RPMI7951 (cell line): ENCODE measurements at places on chromosomes 7 and 10.

DNA sequence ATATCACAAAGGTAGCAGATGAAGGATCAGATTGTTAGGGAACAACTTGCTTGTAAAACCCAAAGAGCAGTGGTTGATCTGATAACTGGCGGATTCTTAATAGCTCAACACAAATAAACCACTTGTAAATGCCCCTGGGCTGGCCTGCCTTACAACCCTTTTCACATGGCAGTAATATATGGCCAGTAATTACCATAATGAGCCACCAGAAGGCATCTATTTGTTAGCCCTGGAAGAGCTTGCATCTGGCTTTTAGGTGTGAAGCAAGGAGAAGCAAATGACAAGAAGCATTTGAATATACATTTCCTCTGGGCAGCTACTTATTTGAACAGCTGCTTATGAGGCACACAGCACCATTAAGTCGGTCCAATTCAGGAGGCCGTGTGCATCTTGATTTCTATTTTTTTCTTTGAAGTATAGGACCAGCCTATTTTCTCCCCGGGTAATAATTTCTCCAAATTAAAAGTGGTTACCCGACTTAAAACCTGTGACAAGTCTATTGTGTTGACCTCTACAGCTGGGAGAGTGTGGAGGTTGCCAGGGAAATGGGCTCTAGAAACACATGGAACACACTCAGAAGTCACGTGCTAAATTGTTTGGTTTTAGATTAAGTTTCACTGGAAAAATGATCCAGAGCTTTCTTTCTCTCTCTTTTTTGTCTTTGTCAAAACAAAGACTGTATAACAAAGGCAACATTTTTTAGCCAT, 113.4 kb downstream of the SEM1 start:
- DNase-seq, result peak; percentile 3

GRCh38 chr7:103857435-103857834, 132.0 kb downstream of the RELN start:
- DNase-seq, result no peak

GRCh38 chr10:51233337-51234100, 159.2 kb downstream of the PRKG1 start:
- no peak for DNase-seq

DNA sequence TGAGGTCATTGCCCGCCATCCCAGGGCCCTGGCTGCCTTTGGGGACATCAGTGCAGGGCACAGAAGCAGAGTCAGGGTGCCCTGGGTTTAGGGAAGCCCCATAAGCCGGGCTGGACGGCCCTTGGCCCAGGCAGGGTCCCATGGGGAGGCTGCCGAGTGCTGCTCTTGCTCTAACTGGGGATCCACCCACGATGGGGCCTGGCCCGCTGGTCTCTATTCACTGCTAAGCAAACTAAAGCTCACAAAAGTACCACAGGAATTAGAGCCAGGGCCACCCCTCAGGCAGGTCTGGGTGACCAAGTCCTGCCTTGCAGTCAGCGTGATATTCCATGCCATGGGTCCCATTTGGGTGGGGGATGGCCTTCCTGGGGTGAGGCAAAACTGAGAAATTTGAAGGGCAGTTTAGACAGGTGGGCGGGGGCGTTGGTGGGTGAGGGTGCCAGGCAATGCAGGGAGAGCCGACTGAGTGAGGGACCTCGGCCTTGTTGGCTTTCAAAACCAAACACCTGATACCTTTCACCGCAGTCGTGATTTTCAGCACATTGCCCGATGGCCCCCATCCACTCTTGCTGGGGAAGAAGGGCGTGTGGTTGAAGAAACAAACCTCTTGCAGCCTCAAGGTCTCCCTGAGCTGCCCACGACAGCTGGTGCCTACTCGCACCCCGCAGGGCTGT, 92.8 kb upstream of the PPIF start:
- no peak for DNase-seq

DNA sequence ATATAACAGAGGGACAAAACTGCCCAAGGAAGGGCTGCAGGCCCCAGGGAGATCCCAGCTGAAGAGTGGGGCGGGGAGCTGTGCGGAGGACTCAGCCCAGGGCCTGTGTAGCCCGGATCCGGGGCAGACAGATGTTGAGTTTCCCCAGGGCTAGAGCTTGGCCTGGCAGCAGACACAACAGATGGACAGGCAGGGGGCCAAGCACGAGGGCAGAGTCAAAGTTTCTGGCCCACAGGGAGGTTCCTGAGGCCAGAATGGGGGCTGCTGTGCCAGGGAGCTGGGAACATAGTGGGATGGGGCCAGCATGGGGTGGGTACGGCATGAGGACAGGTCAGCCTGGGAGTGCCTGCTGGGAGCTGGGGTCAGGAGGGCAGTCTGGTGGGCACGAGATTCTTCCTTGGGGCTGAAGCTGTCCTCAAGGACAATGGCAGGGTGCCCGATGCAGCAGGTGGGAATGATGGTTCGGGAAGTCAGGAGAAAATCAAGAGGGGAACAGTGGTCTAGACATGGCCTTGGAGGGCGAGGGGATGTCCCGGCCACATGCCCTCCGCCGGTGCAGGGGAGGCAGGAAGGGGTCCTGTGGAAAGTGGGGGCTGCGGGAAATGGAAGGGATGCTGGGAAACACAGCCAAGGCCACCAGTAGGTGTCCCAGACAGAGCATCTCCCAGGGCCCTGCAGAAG, 519.1 kb upstream of the FOXK1 start:
- no peak for DNase-seq

- DNase-seq, result peak; percentile 46
Measured at GRCh38 chr10:114395366-114396022, 8.8 kb downstream of the AFAP1L2 start.

- peak; percentile 36 for DNase-seq
Measured at GRCh38 chr10:1050145-1050544, 1.2 kb upstream of the IDI1 start.

DNA sequence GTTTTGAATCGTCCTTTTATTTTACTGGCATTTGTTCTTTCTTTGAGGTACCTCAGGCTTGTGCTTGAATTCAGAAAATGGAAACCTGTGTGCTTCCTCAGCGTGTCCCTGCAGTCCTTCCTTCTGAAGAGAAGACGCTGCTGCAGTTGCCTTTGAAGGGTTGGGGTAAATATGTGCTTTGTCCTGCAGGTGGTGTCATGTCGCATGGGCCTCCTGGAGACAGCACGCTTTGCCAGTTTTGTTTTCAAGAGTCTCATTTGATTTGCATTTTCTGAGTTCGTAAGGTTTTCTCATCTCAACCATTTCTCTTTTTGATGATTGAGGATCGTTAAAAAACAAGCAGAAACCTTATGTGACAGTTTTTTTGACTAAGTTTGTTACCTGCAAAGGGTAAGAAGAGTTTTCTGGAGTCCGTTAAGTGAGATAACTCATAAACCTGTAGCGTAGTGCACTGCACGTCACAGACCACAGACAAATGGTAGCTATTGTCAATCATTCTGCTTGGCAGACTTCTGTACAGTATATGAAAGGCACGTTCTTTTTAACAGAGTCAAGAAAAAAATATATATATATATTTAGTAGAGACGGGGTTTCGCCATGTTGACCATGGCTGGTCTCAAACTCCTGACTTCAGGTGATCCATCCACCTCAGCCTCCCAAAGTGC, 57.0 kb downstream of the CDC123 start:
- DNase-seq, result peak; percentile 7

GRCh38 chr7:106218546-106218945, 66.2 kb downstream of the NAMPT start:
- peak; percentile 22 for DNase-seq

DNA sequence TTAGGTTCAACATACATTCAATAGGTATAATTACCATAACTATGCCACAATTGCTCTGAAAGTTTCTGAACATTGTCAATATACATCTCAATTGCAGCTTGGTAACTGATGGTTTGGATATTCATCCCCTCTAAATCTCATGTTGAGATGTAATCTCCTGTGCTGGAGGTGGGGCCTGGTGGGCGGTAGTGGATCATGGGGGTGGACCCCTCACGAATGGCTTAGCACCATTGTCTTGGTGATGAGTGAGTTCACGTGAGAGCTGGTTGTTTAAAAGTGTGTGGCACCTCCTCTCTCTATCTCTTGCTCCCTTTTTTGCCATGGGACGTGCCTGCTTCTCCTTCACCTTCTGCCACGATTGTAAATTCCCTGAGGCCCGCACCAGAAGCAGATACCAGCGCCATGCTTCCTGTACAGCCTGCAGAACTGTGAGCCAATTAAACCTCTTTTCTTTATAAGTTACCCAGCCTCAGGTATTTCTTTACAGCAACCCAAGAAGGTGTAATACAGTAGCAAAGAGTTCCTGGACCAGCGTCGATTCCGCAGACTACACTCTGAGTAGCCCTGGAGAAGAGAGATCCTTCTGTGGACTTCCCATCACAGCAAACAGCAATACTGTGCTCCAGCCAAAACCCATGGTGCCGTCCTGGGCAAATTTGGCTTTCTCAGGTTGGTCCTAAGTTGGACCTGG, 83.8 kb upstream of the GRB10 start:
- no peak for DNase-seq

- no peak for DNase-seq
Measured at GRCh38 chr7:124246262-124246863, 213.5 kb upstream of the TMEM229A start.

DNA sequence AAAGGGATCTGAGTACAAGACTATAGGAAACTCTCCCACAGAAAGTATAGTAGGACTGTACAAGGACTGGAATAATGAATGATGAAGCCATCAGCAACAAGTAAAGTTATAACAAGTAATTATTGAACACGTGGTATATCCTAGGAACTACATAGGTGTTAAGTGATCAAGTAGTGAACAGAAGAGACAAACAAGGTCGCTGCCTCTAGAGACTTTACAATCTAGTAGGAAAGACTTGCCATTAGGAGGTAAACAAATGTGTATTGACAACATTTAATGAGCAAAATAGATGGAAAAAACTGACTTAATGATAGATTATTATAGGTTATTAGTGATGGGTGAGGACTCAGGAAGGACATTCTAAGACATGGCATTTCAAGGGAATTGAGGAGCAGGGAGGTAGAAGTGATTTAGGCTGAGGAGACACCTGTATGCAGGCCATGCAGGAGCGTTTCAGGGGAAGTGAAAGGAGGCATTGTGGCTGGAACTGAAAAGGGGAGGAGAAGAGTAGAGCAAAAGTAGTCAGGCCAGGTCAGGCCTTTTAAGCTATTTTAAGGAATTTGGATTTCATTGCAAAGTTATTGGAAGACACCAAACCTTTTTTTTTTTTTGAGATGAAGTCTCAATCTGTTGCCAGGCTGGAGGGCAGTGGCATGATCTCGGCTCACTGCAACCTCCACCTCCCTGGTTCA, 8.5 kb upstream of the GLCCI1 start:
- DNase-seq, result no peak

GRCh38 chr7:112233048-112233697, 26.7 kb downstream of the ZNF277 start:
- no peak for DNase-seq

GRCh38 chr7:64905547-64905946, 2.5 kb downstream of the ZNF273 start:
- DNase-seq, result no peak

DNA sequence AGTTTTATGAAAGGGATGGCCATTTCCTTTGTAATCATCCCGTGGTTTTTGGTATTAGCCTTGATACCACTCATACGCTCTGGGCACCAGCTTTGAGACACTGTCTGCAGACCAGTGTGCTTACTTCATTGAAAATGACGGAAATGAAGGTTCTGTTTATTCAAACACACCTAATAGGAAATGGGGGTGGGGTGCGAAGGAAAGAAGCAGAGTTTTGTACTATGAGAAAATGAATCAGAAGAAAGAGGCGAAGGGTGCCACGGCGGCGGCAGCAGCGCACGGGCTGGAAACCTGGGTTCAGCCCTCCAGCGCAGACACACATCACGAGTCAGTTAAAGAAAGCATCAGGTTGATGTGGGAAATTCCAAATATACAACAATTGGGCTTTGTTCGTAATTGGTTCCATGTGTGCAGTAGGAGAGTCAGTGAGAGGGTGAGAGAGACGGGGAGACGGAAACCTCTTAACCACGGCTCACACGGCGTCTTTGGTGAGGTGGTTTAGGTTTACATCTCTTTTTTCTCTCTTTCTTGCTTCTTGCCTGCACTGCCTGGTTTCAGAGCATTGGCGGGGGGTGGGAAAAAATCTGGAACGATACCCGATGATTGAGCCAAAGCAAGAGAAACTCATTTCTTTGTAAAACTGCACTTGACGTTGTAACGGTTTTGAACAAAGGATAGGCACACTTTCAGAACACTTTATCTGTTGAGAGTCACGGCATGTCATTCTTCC, 321.2 kb downstream of the FRMD4A start:
- peak; percentile 98 for DNase-seq

DNA sequence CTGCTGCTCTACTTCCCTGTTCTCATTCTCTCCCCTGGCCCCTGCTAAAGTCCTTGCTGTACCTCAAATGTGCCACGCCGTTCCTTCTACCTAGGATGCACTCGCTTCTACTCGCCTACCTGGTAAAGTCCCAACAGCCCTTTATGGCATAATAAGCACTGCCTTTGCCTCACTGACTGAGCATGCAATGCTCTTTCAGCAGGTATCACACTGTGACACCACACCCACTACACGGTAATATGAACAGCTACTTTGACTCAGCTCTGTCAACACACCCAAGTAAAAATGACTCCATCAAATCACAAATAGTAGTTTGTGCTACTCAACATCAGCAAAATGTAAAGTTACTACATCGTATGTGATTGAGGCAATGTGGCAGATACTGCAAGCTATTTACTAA, 37.6 kb downstream of the FAM204A start:
- no peak for DNase-seq

- no peak for DNase-seq
Measured at GRCh38 chr7:16396766-16397500, 24.4 kb downstream of the CRPPA start.
